NCI-H2107 (cell line): ENCODE measurements at places on chromosomes 13 and 19.

- no peak for DNase-seq
Measured at GRCh38 chr19:5369962-5370367, 29.4 kb upstream of the PTPRS start.

DNA sequence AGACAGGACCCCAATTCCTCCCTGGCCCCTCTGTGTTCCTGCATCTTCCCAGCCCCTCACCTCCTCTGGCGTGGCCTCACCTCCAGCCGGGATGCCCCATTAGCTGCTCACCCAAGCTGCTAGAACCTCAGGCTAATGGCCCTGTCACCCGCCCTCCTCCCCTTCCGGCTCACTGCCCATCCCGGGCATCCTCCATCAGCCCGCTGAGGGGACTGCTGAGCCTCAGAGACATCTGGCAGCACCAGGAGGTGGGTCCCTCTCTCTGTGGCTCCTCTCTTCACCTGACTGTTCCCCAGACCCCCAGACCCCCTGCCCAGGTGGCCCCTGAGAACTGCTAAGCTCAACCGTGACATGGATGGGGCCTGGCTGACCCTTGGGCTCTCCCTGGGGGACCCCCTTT is 2.9 kb downstream of the FFAR1 start:
- no peak for DNase-seq

- no peak for DNase-seq
Measured at GRCh38 chr19:35569281-35569781, 5.9 kb upstream of the ATP4A start.

DNA sequence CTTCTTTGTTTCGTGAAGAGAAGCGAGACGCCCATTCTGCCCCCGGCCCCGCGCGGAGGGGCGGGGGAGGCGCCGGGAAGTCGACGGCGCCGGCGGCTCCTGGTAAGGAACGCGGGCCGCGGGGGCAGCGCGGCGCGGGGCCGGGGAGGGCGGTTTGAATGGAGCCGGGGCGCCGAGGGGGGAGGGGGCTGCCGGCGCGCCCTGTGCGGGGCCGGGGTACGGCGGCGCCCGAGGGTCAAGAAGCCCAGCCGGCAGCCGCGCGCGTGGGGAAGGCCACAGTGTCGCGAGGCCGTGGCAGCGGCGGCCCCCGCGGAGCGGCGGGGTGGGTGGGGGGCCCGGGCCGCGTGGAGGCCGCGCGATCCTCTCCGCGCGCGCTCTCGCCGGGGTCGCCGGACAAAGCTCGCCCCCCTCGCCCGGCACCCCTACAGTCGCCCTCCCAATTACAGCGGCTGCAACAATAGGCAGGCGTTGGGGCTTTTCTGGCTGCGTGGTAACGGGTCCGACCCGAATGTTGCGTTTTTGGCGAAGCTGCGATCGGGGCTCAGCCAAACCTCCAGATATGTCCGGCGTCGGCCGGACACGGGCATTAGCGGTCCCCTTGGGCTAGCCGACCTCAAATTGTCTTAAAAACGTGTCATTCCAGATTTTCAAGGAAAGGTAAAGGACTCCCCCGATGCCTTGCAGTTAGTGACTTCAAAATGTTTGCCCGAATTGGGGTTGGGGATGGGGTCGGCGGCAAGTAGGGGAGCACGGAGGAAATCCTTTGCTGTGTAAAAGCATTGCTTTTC is 437 bp downstream of the SMARCA4 start:
- no peak for DNase-seq

DNA sequence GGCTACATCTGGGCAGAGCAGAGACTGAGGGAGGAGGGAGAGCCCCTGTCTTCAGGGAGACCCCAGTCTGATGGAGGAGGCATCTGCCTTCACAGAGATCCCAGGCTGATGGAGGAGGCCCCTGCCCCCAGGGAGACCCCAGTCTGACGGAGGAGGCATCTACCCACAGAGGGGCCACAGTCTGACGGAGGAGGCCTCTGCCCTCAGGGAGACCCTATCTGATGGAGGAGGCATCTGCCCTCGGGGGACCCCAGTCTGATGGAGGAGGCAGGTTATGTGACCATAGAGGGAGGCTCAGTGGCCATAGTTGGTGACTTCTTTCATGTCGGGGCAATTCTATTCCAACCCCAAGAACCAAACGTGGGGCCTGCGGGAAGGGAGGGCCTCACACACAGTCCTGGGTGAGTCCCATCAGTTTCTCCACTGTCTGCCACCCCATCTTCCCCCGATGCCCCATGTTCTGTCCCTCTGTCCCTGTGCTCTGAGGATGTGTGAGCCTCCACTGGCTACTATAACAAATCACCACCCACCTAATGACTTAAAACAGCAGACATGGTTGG is 14.3 kb downstream of the MISP start:
- DNase-seq = no peak

DNA sequence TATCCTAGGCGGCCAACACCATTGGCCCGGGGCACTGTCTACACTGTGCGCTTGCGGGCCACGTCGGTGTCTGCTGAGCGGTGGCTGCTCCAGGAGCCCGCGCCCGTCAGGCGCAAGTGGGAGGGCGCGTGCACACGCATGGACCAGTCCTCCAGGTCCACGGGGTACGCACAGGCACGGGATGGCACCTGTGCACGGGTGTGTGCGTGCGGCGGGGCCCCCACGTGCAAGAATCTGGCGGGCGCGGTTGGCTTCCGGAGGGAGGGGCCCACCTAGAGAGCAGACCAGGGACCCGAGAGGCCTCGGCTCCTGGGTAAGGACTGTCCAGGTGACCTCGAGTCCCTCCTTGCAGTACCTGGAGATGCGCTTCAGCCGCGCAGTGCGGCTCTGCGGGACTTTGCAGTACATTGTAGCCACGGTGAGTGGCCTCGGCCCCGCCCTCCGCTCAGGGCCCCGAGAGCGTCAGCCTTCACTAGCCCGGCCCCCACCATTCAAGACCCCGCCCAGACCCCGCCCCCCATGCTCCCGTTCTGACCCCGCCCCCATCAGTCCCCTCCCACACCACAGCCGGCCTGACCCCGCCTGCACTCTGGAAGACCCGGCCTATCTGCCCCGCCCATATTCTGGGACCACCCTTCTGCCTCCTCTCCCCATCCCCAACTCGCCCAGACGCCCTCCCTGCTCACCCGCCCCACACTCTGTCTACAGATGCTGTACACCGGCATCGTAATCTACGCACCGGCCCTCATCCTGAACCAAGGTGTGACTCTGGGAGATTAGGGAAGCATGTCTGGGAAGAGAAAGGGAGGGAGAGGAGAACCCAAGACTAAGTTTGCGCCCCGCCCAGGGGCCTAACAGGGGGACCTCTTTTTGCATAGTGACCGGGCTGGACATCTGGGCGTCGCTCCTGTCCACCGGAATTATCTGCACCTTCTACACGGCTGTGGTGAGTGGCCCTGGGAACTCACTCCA is 2.3 kb downstream of the SLC5A5 start:
- DNase-seq = no peak

GRCh38 chr13:66353664-66354063 is 876.5 kb downstream of the PCDH9 start:
- no peak for DNase-seq

DNA sequence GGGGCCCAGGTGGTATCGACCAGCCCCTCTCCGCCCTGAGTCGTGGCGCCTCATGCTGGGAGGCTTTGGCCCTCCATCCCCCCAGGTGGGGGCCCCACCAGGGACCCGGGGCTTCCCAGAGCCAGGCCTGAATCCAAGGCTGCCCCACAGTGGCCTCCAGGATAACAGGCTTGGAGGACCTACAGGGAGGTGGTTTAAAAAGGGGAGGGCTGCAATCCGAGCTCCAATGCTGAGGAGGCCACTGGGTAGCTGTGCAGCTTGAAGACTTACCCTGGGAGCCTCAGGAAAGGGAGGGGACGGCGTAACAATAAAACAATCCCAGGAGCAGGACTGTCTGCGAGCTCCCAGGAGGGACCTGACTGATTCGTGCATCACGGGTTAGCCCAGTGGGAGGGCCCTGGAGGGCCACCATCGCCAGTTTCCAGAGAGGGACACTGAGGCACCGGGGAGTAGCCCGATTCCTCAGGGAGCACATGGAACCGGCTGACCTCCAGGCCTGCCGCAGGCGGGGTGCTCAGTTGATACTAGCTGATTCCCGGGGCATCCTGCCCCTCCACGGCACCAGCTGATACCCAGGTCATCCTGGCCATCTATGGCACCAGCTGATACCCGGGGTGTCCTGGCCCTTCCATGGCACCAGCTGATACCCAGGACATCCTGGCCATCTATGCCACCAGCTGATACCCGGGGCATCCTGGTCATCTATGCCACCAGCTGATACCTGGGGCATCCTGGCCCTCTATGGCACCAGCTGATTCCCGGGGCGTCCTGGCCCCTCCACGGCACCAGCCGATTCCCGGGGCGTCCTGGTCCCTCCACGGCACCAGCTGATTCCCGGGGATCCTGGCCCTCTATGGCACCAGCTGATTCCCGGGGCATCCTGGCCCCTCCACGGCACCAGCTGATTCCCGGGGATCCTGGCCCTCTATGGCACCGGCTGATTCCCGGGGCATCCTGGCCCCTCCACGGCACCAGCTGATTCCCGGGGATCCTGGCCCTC is 3.7 kb upstream of the C2CD4C start:
- peak; percentile 44 for DNase-seq

DNA sequence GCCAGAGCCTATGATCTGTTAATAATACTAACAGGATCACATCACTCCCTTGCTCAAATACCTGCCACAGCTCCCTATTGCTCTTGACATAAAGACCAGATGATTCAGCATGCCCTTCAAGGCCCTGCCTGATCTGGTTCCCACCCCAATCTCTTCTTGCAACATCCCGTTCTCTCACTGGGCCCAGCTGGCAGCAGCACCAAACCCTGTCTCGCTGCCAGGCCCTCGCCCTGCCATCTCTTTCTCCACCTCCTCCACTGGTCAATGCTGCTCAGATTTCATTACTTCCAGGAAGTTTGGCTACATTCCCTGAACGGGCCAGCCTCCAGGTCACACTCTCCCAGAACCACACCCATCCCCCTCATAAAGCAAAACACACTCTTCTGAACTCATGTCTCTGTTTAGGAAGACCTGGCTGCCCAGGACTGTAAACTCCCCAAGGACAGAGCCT is 8.6 kb upstream of the BCAT2 start:
- peak; percentile 47 for DNase-seq

DNA sequence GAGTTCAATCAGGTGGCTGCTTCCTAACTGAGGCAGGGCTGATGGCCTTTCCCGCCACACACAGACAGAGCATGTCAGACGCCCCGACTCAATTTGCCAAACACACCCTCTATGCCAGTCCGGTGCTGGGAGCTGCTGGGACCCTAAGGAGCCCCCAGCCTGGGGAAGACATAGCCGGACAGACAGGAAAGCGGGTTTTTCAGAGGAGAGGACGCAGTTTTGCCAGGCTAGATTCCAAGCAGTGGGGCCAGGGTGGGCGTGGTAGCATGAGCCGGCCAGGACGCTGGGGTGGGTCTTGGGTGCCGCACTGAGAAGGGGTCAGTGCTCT is 19.8 kb downstream of the MAST3 start:
- no peak for DNase-seq

DNA sequence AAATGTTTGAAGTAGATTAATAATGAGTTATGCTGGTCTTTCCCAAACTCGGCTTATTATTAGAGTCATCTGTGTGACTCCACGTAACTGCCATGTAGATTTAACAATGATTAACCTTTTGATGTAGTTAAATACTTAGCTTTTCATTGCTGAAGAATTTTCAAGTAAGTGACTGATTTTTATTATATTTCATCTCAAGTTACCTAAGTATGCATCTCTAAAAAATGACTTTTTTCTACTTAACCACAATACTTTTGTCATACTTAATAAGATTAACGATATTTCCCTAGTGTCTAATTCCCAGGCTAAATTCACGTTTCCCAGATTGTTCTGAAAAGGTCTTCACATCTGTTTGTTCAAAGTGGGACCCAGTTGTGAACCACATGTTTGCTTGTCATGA is 17.8 kb downstream of the BIVM start:
- DNase-seq = no peak

- no peak for DNase-seq
Measured at GRCh38 chr13:40235160-40235796, 431.2 kb downstream of the FOXO1 start.

DNA sequence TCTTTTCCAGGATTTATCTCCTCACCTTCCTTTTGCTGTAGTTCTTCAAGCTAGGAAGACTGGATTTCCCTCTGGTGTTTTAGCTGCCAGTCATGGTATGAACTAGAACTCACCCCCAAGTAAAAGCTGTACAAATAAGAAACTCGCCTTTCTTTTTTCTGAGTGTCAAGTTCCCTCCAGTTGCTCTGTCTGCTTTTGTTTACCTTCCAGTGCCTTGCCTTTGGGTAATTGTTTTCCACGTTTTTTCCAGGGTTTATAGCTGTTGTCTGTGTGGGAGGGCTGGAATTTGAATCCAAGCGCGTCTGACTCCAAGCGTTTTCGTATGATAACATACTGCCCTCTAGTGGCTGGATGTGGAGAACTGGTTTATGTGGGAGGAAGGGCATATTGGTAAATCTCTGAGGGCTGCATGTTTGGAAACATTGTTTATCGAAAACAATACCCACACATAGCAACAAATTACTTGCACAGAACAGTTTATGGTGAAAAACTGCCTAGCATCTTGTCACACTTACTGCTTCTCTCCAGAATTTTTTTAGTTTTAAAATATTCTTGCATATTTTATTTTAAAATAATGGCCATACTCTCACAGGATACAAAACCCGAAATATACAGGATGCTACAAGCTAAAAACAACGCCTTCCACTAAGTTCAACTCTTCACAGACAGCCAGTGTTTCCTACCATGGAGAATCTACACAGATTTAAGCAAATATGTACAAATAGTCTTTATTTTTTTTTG is 19.2 kb downstream of the RCN3 start:
- DNase-seq = peak; percentile 95

DNA sequence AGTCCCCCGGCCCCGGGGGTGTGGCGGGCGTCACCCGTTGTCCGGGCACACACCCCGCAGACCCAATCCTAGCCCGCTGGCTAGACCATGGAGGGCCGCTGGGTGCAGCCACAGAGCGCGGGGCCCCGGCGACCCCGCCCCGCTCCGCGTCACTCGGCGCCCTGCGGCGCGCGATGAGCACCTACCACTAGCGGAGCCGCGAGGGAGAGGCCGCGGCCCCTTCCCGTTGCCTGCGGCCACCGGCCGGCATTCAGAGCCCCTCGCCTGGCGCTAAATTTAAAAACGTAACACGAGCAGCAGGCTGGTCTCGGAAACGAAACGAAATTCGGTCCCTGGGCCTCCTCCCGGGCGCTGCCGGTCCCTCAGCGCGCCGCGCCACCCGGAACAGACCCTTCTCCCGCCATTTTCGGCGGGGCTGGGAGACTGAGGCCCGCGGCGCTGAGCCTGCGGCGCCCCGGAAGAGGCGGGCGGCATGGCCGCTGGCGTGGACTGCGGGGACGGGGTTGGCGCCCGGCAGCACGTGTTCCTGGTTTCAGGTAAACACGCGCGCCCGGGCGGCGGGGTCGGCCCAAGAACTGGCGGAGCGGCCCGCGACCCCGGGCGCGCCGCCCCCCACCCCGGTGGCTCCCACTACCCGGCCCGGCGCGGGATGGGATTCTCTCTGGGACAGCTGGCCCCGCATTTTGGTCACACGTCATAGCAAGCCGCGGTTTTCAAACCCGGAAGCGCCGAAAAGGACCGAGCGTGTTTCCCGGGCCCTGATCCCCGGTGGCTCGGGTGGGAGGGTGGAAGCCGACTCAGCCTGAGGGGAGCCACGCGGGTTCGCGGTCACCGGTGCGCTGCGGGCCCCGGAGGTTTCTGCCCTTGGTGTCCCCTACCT is at the start of gene RNASEH2B:
TSS of gene RNASEH2B (plus strand) at position 187 of the 880 bp plus-strand sequence. CDS start at position 473, 286 bp downstream.
- DNase-seq = peak; percentile 38

GRCh38 chr13:108495646-108496361 is 133.6 kb upstream of the MYO16 start:
- no peak for DNase-seq
